NCI-H2171 treated with DMSO at 0.1 percent for 48 hours (cell line): ENCODE measurements at places on chromosomes 11 and 22.

- DNase-seq, result no peak
Measured at GRCh38 chr11:34640050-34640923, 19.4 kb downstream of the EHF start.

GRCh38 chr11:12737024-12737423, 62.8 kb downstream of the TEAD1 start:
- no peak for DNase-seq

DNA sequence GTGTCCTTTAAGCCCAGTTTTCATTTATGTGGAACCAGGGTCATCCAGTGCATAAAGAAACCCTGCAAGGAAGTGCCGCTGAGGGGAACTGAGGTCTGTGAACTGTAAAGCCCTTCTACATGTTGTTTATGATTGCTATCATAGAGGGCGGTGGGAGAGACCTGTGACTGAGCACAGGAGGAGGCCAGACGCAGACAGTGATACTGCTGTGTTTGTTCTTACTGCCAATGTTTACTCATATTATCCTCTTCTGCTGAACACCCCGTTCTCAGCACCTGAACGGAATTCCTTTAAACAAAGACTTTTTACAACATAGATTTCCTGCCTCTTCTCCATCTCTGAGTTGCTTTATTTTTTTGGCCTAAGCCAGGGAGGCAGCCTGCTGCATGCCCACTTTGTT, 967 bp upstream of the GALNT18 start:
- no peak for DNase-seq

DNA sequence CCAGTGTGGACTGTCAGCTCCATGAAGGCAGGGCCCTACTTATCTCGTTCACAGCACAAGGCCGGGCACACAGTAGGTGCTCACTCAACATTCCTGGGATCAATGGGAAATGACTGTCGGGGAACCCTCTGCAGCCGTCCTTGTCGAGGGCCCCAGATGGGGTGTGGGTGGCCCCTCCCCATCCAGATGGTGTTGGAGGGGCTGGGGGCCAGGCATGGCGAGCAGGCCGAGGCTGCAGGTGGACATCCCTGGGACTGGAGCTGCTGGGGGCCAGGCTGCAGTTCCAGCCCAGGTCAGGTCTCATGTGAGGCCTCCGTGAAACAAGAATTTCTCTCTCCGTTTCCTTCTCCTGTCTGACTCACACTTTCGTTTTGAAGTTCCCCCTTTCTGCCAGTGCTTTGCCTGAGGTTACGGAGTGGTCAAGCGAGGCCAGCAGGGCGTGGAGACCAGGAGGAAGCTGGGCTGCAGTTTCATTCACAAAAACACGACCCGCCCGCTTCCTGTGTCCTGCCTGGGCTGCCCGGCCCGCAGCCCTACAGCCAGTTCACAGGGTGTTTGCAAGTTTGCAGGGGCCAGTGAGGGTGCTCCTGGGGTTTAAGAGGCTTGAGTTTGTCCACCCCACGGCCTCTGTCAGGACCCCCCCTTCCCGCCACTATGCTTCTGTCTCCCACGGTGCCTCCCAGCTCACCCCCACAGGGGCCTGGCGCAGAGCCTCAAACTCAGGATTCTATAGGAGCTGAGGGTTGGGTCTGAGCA, 4.5 kb downstream of the MYEOV start:
- DNase-seq, result no peak

DNA sequence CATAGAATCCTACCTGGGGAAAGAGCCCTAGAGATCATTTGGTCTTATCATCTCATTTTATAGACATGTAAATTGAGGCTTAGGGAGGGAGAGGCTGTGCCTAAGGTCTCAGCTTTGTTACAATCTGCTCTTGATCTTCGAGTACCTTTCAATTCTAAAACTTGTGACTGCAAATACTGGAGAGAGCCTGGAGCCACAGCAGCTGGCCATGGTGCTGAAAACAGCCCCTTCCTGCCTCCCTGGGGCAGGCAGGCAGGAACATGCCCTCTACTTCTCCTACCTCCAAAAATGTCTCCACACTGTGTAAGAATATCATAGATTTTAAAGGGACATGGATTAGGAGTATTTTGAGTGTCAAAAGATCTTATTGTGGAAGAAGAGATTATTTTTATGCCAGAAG, 52.2 kb downstream of the C22orf42 start:
- peak; percentile 67 for DNase-seq

DNA sequence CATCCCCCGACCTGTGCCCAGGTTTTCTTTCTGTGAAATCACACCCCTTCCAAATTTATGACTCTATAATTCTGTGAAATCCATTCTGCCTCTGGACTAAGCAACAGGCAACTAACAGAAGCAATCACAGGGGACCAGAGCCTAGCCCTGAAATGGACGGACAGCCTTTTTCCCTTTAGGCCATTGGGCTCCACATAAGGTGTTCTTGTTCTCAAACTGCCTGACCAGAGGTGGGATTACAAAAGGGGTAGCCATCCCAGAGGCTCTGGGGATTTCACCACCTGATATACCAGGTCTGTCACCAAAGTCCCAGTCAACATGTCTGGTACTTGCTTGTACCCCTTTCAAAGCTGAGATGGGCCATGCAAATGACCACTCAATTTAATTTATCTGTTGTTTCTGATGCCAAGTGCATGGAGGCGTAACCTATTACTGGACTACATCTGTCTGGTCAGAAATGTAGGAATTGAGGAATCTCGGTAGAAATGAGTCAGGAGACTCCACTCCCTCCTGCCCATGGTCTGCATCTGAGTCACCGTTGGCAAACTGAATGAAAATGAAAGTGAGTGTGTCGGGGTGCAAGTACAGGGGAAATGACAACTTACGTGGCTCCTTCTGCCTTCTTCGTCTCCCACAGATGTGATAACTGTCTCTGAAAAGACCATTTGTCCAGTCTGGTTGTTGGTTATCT, 10.2 kb downstream of the DKK3 start:
- DNase-seq, result no peak

- DNase-seq, result no peak
Measured at GRCh38 chr11:13962198-13962561, 343 bp upstream of the SPON1 start.

GRCh38 chr11:12043959-12044791, 35.7 kb upstream of the DKK3 start:
- peak; percentile 50 for DNase-seq

DNA sequence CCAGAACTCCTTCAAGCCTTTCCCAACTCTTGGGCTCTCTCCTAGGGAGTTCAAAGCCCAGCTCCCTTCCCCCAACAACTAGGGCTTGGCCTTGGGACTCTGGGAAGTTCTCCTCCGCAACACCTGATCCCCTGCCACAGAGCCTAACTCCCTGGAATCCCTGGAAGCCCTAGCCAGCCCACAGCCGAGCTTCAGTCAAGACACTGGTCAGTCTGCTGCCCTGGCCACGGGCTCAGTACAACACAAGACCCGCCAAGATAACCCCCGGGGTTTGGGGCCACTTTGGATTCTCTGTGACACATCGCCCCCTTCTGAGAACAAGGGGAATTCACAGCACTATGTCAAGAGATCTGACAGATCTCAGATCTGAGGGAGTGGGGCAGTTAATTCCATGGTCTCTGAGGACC, 58.3 kb downstream of the SLC22A12 start:
- DNase-seq, result peak; percentile 33

DNA sequence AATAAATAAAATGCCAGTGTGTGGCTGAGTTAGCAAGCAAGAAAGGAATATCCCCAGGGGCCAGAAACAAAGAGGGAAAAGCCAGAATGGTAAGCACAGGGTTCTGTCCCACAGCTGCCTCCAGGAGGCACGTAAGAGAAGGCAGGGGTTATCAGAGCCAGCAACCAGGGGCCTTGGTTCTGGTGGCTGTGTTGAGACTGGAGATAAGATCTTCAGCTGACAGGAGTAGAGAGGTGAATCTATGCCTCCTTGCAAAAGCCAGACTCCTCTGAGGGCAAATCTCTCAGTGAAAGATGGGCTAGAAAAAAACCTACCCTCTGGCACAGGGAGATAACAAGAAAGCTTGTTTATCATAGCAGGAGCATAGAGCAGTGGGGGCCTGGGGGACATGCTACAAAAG, 29.8 kb upstream of the NFAM1 start:
- peak; percentile 25 for DNase-seq

- no peak for DNase-seq
Measured at GRCh38 chr11:13836666-13837065, 125.9 kb upstream of the SPON1 start.

DNA sequence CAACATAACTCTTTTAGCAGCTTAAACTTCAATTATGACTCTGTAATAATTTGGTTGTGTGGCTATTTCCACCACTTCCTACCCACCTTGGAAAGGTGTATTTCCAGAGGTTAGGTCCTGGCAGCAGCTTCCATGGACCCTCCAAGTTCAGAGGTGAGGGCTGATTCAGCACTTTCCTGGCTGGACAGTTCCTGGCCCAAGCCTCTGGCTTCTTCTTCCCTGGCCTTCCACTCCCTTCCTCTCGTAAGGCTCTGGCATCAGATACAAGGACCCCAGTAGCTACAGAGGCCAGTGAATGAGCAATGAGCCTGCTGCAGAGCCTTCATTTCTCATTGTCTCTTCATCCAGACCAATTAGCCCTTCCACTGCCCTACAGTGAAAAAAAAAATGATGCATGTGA, 98.1 kb upstream of the KIRREL3 start:
- DNase-seq, result no peak

- DNase-seq, result no peak
Measured at GRCh38 chr11:48124880-48125279, 91.7 kb upstream of the OR4B1 start.

GRCh38 chr11:16924826-16925560, 89.2 kb downstream of the PLEKHA7 start:
- no peak for DNase-seq

- no peak for DNase-seq
Measured at GRCh38 chr11:88421530-88421929, 84.0 kb upstream of the CTSC start.
